ENCODE measurements at places on chromosomes 5 and 9. TPM values are rescaled to one million over a fixed set of nuclear protein-coding genes. Genes with fewer than 3 reads are reported as not detected.

Gene SURF2
- polyA plus RNA-seq: 23.4 TPM

Gene SPATA31E1
- not detected for polyA plus RNA-seq

Gene KIF24
- polyA plus RNA-seq: 0.23 TPM

Gene CLINT1
- 27.0 TPM for polyA plus RNA-seq

Gene PCDHB15
- polyA plus RNA-seq: 2.5 TPM

Gene P4HA2
- 51.9 TPM for polyA plus RNA-seq

Gene PCDHGC3
- 35.5 TPM for polyA plus RNA-seq

Gene ABCA1
- polyA plus RNA-seq: 3.5 TPM

Gene KIF4B
- not detected for polyA plus RNA-seq

Gene CER1
- not detected for polyA plus RNA-seq

Gene TMEFF1
- 0.02 TPM for polyA plus RNA-seq

Gene ACTBL2
- not detected for polyA plus RNA-seq

Gene QRFP
- polyA plus RNA-seq: 0.05 TPM

Gene TAF11L10
- polyA plus RNA-seq: not detected

Gene FBP1
- 1.9 TPM for polyA plus RNA-seq

Gene DOCK8
- 1.5 TPM for polyA plus RNA-seq

Gene SPACA9
- polyA plus RNA-seq: 11.2 TPM

Gene ARL14EPL
- polyA plus RNA-seq: not detected

Gene FAM81B
- 8.1 TPM for polyA plus RNA-seq
